ENCODE measurements at places on chromosomes 16 and 17.

- DNase-seq, result no peak
Measured at GRCh38 chr16:275786-276232, at the start of gene RGS11. Gene RGS11, minus strand, starts transcription at chr16:275944. Its CDS starts 33 bp downstream, at chr16:275911.

GRCh38 chr17:55452139-55452790 lies 30.6 kb upstream of the MMD start:
- DNase-seq, result no peak

GRCh38 chr16:35425270-35425669 lies 1965.9 kb downstream of the TP53TG3F start:
- no peak for DNase-seq

DNA sequence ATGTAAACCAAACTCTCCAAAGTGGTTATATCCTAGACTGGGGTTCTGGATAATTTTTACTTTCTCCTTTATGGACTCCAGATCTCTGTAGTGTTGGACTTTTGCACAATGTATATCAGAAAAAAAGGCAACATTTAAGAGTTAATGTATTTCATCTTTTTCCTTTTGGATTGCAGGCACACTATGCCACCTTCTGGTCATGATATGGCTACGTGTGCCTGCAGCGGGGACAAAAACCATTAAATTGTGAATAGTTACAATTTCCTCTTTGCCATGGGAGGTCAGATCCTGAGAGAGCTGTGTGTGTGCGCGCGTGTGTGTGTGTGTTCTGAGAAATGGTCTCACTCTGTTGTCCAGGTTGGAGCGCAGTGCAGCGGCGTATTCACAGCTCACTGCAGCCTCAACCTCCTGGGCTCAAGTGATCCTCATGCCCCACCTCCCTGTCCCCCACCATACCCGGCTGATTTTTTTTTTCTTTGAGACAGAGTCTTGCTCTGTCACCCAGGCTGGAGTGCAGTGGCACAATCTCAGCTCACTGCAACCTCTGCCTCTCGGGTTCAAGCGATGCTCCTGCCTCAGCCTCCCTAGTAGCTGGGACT lies 4.3 kb upstream of the SGF29 start:
- no peak for DNase-seq

DNA sequence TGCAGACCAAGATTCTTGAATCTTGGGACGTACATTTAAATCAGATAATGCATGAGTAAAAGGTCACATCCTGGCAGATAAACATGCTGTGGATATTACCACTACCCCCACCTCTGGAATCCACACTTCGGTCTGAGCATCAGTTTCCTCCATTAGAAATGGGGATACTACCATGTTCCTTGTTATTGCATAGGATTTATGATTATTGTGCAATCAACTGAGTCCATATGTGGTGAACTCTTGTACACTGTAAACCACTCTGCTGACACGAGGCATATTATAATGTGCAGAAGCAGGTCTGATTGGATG lies 108.7 kb downstream of the VAT1L start:
- DNase-seq, result no peak

Data from cerebellar nuclear complex (tissue), 1 donor.